ENCODE measurements at places on chromosomes 16 and 17.
A peak's percentile ranks its signal among the peaks of the same experiment; 100 is the strongest.

- peak; percentile 96 for DNase-seq
These were observed at the start of the genes DNAAF1 and HSDL1 for GRCh38 chr16:84144859-84145639. Gene DNAAF1 (plus strand): TSS chr16:84145308. CDS start chr16:84145441, 133 bp downstream. Gene HSDL1 (minus strand): TSS chr16:84145177. CDS start chr16:84131321, 13,856 bp downstream.

DNA sequence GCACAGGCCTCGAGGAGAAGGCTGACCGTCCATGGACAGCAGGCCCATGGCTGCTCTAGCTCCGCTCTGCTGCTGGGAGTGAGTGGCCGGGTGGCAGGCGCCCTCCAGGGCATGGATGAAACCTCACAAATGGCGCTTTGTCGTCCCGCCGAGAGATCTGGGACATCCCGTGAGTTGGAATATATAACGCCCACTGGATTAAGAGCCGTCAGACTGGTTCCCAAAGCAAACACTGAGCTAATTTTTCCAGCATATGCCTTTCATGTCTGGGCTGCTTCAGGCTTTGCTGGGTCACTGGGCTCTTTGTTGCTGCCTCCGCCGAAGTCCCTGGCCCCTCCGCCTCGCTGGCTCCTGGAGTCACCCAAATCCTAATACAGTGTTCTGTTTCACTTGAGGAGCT lies 266.3 kb downstream of the FOXL1 start:
- DNase-seq = no peak

DNA sequence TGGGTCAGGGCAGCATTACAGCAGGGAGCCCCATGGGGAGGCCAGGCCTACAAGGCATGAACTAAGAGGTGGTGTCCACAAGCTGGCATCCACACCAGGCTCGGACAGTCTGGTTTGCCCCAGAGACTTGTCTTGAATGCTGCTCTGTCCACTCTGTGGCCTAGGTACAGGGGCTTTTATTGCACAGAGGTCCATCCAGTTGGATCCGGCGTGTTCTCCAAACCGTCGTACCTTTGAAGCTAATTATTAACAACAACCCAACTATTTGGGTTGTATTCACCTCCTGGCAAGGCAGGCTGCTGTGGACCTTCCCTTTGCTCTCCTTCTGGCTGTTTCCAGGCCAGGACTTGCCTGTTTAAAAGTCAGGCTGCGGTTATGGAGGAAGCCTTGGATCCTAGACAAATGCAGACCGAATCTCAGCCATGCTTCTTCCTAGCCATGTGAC lies 123.4 kb downstream of the CLEC16A start:
- DNase-seq = no peak

- no peak for DNase-seq
These were observed 3.9 kb downstream of the STAT5B start for GRCh38 chr17:42272162-42272907.

GRCh38 chr16:86952769-86953168 lies 364.4 kb downstream of the C16orf95 start:
- DNase-seq = no peak
